ENCODE measurements at places on chromosomes 4 and X. TPM values are rescaled to one million over a fixed set of nuclear protein-coding genes. Genes with fewer than 3 reads are reported as not detected.

UGT2B17 gene
- total RNA-seq, result not detected

OTC gene
- total RNA-seq, result not detected

PABPC1L2A gene
- not detected for total RNA-seq

TLR8 gene
- 0.27 TPM for total RNA-seq

TBC1D8B gene
- total RNA-seq, result 1.1 TPM

FMR1NB gene
- not detected for total RNA-seq

SNCA gene
- total RNA-seq, result 18.6 TPM

SAT1 gene
- total RNA-seq, result 140 TPM

KLF8 gene
- total RNA-seq, result 4.0 TPM

DGAT2L6 gene
- not detected for total RNA-seq

VCX3A gene
- not detected for total RNA-seq

TMSB15B gene
- 3.0 TPM for total RNA-seq

SLC4A4 gene
- 0.27 TPM for total RNA-seq

MAGEC1 gene
- not detected for total RNA-seq

SMARCA1 gene
- 2.7 TPM for total RNA-seq

RPA4 gene
- total RNA-seq, result 1.6 TPM

PABPC5 gene
- total RNA-seq, result under 0.01 TPM

LAMTOR3 gene
- total RNA-seq, result 15.3 TPM

P2RY10 gene
- 2.7 TPM for total RNA-seq

F8A1 gene
- total RNA-seq, result 6.7 TPM

FGFR3 gene
- total RNA-seq, result 0.54 TPM

Data from hematopoietic multipotent progenitor cell (in vitro differentiated cells).